ENCODE measurements at places on chromosomes 4 and X. TPM values are rescaled to one million over a fixed set of nuclear protein-coding genes. Genes with fewer than 3 reads are reported as not detected.

DNA sequence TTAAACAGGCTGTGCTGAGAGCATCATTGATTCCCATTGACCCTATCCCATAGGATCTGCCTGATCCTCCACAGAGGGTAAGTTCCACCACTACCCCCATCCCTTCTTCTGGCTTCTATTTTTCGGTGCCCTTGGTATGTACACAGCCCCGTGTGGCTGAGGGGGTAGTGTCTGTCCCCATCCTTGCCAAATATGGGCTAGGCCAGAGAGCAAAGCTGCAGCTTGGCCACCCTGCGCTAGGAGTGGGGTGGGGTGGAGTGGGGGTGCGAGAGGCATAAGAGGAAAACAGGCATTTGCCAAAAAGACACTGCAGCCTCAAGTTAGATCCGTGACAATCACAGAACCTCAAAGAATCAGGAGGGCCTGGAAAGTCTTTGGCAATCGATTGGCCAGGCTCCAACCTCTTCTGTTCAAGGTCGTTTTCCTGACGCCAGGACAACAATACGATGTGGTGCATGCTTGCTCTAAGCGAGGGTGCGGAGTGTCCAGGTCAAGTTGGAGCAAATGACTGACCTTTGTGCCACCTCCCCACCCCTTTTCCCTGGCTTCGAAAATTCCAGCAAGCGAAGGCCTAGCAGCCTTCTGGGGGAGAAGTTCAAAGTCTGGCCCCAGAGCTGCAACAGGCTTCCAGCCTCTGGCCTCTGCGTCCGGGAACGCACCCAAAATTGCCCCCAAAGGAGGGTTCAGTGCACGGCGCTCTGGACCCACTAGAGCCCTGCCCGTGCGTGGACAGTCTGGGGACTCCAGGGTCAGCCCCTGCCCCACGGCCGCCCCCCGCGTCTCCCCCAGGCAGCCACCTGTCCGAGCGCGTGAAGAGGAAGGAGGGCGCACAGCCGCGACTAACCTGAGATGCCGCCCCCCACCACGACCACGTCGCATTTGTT, 598 bp downstream of the MAOB start:
- peaks cover 8% of the 10 kb centered on the region for H3K4me1 ChIP-seq
- no peak overlapping the region for H3K4me3 ChIP-seq
- peak; percentile 47 for DNase-seq
- no peaks in the 10 kb centered on the region for H3K36me3 ChIP-seq
- peak overlapping the region; percentile 44 for H3K27ac ChIP-seq
- no peaks in the 10 kb centered on the region for H3K27me3 ChIP-seq

- H3K4me3 ChIP-seq = no peak overlapping the region
- no peaks in the 10 kb centered on the region for H3K27me3 ChIP-seq
- H3K27ac ChIP-seq = no peak overlapping the region
- no peak for DNase-seq
- peaks cover 56% of the 10 kb centered on the region for H3K36me3 ChIP-seq
Observed at GRCh38 chr4:3514806-3515501, 17.3 kb downstream of the LRPAP1 start.

DNA sequence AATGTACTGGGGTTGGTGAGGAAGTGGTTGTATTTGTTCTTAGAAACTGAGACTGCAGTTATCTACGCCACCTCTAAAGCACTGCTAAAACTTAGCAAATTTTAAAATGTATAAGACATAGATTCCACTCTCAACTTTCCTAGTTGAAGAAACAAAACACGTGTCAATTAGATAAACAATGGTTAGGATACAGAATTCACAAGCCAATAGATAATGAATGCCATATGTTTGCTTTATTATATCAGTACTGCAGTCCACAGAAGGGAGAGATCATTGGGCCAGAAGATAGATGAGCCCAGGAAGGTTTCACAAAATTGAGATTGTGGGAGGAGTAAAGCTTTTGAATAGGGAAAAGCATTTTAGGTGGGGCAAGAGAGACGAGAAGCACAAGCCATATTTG, 14.3 kb downstream of the TMEM33 start:
- H3K27me3 ChIP-seq = no peaks in the 10 kb centered on the region
- no peak for DNase-seq
- no peak overlapping the region for H3K27ac ChIP-seq
- no peaks in the 10 kb centered on the region for H3K4me1 ChIP-seq
- peaks cover 15% of the 10 kb centered on the region for H3K36me3 ChIP-seq
- H3K4me3 ChIP-seq = no peak overlapping the region

Gene MXD4
- total RNA-seq = 40.7 TPM

Gene ADH1C
- 10.9 TPM for total RNA-seq

All from body of pancreas (tissue), 4 donors.